DMS79 treated with DMSO at 0.1 percent for 48 hours (cell line): ENCODE measurements at places on chromosomes 2 and 18.

DNA sequence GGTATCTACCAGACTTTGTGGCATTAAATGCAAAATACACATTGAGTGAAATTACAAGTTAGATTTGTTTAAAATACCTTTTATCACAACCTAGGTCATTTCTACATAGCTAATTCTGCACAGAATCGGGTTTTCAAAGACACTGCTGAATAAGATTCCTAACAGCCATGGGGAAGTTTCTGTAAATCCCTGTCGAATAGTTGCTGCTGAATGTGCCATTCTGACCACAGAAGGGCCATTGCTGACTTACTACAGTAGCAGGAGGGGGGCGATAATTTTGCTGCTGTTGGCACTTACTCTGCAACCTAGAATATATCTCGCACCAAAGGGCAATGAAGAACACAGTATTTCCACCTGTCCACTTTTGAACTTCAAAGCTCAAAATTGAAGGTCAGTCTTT is 232.8 kb downstream of the TCF4 start:
- DNase-seq = no peak

DNA sequence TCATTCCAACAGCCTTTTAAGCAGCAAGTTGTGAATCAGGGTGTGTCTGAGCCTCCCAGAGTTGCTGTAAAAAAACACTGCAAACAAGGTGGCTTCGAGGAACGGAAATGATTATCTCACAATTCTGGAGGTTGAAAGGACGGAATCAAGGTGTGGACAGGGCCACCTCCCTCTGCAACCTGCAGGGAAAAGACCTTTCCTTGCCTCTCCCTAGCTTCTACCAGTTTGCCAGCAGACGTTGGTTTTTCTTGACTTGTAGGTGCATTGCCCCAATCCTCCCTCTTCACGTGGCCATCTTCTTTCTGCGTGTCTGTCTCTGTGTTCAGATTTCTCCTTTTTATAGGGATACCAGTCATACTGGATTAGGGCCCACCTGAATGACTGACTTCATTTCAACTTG is 24.8 kb upstream of the TMEM131 start:
- DNase-seq = no peak

DNA sequence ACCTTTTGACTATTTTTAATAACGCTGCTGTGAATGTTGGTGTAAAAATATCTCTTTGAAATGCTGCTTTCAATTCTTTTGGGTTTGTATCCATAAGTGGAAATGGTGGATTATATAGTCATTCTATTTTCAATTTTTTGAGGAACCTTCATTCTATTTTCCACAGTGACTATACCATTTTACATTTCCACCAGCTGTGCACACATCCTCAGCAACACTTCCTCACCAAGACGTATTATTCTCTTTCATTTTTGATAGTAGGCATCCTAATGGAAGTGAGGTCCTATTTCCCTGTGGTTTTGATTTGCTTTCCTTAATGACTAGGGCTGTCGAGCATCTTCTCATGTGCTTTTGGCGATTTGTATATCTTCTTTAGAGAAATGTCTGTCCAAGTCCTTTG is 14.8 kb downstream of the CASP10 start:
- DNase-seq = no peak

- no peak for DNase-seq
These were observed 3.4 kb upstream of the DNAJC5G start for GRCh38 chr2:27271631-27272340.

DNA sequence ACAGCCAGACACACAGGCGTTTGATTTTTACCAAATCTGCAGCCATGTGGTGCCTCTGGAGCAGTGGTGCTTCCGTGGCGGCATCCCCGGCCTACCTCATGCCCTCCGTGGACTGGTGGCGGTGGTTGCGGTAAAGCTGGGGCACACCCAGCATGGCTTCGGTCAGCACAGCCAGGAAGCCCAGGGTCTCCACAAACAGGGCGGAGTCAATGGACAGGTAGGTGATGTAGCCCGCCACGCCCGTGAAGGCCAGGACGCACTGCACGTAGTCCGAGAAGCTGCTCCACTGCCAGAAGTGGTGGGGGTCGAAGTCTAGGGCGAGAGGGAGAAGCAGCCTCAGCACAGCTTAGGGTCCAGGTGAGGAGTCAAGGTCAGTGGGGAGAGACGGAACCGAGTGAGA is 32.4 kb downstream of the SLC66A2 start:
- DNase-seq = no peak

DNA sequence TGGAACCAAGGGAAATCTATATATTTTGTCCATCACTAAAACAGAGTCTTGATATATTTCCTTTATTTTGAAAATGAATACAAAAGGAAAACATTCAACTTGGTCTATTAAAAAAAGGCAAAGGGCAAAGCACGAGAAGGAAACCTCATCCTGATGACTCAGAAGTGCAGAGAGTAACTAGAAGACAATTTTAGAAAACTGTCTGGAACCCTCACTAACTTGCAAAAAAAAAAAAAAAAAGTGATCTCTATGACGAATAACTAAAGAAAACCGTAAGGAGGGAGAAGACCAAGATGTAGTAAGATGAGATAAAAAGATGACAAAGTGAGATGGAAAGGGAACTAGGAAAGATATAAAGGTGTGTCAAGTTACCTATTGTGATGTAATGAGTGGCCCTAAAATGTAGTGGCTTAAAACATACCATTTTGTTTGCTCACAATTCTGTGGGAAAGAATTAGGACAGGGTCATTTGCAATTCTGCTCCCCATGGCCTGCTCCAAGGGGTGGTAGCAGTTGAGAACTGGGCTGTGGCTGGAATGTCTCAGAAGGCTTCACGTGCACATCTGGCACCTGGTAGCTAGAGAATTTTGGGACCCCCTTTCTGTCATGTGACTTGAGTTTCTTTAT is 303.0 kb downstream of the DYSF start:
- DNase-seq = no peak

GRCh38 chr18:66990909-66991308 is 387.0 kb upstream of the CDH19 start:
- no peak for DNase-seq

GRCh38 chr18:79496237-79496977 is 100.7 kb downstream of the NFATC1 start:
- DNase-seq = peak; percentile 63

DNA sequence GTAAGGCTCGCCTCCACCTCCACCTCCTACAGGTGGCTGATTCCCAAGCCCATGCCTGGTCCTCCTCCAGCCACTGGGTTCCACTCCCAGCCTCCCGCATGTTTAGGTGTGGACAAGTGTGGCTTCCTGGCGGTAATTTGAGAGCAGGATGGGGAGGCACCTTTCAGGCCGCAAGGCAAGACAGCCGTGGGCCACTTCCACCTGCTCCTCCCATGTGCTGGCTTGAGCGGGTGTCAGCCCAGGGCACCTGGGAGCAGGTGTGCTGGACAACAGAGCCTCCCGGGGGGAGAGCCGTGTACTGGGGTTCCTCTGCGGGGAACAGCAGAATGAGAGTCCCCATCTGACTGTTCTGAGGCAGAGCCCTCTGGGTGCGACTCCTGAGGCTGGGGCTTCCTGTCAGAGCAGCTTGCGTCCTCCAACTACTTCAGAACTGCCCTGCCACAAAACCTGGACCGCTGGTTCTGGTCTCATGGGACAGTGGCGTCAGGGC is 83.9 kb downstream of the TPO start:
- no peak for DNase-seq

- DNase-seq = no peak
These were observed 32.1 kb downstream of the GKN2 start for GRCh38 chr2:68920481-68921170.

DNA sequence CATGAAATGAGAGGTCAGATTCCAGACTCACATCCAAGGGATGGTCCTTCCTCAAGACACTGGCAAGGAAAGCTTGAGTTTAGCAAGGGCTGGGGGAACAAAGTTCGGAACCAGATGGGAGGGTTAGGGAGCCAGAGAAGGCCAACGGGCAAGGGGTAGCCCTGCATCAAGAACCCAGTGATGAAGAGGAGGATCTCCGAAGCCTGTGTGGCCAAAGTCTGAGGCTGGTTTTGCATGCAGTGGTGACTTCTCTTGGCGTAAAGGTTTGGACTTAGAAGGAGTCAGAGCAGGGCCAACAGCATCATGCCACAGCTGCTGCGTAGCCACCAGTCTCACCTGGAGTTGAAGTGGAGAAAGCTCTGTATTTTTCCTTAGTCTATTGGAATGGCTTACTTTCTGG is 123.5 kb upstream of the ALPP start:
- no peak for DNase-seq

GRCh38 chr2:119574108-119574815 is 30.0 kb downstream of the CFAP221 start:
- no peak for DNase-seq

DNA sequence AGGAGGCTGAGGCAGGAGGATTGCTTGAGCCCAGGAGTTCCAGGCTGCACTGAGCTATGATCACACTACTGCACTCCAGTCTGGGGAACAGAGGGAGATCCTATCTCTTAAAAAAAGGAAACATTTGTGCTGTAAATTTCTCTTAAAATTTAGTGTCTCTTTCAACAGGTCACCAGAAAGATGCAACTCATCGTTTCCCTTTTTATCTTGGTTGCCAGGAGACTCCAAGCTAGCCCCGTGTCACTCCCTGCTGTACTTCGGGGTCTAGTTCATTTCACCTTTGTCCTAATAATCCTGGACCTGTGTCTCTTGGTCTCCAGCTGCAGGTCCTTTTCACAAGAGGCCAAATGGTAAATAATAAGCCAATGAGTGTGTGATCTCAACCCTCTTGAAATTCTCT is 7.1 kb downstream of the HS1BP3 start:
- DNase-seq = no peak

- DNase-seq = no peak
These were observed 45.5 kb downstream of the SERPINB7 start for GRCh38 chr18:63820694-63821093.
